ENCODE measurements at places on chromosomes 4 and X. TPM values are rescaled to one million over a fixed set of nuclear protein-coding genes. Genes with fewer than 3 reads are reported as not detected.

EVC gene
- 6.0 TPM for total RNA-seq

DNA sequence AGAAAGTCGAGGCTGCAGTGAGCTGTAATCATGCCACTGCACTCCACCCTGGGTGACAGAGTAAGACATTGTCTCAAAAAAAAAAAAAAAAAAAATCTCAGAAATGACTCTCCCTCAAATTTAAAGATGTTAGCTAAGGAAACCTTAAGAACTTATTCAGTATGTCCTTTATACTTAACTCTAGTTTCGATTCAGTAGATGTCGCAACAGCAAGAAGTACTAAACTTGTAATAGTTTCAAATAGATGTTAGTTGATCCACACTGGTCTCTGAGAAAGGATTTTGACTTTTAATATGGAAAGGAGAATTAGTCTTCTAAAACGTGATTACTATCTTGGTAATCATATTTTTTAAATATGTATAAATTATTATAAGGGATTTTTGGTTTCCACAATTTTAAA is 29.6 kb downstream of the NKX3-2 start:
- no peak overlapping the region for H3K4me3 ChIP-seq
- H3K36me3 ChIP-seq = no peaks in the 10 kb centered on the region
- H3K4me1 ChIP-seq = no peaks in the 10 kb centered on the region
- no peak overlapping the region for H3K27ac ChIP-seq
- no peak for DNase-seq

- H3K4me1 ChIP-seq = no peaks in the 10 kb centered on the region
- no peaks in the 10 kb centered on the region for H3K27me3 ChIP-seq
- H3K4me3 ChIP-seq = no peak overlapping the region
- no peaks in the 10 kb centered on the region for H3K36me3 ChIP-seq
Observed at GRCh38 chr4:19850909-19851308, 400.8 kb upstream of the SLIT2 start.

KDR gene
- 3.7 TPM for total RNA-seq

ZBTB33 gene
- 5.6 TPM for total RNA-seq
